ENCODE measurements at places on chromosomes 12 and 14.
A peak's percentile ranks its signal among the peaks of the same experiment; 100 is the strongest.

DNA sequence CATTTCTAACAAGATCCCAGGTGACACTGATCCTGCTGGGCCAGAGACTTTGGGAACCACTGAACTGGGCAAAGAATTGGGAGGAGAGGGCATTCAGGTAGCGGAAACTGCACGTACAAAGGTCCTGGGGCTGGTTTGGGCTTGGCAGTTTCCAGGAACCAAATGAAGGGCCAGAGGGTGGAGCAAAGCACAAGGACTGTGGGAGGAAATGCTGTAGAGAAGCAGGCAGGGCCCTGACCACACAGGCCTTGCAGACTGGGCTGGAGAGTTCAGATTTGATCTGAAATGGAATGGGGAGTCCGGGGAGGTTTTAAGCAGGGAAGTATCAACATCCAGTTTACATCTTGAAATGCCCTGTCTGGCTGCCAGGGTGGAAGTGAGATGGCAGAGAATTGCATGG is 195.1 kb downstream of the PHETA1 start:
- no peak for DNase-seq

GRCh38 chr14:35890308-35890707 is 64.2 kb downstream of the BRMS1L start:
- no peak for DNase-seq

DNA sequence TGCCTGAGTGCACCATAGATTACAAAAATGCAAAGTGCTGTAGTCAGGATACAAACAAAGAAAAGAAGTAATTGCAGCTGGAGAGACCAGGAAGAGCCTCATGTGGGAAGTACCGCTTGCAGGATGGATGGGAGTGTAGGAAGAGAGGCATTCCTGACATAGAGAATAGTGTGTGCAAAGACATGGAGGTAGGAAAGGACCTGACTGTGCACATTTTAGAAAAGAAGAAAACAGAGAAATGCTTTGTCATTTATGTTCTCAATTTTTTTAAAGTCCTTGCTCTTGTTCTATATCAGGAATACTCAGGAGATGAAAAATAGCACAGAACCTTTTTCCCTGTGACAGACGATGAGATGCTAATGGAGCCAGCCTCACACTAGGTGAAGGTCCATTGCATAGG is 358.7 kb upstream of the TMPO start:
- DNase-seq = no peak

DNA sequence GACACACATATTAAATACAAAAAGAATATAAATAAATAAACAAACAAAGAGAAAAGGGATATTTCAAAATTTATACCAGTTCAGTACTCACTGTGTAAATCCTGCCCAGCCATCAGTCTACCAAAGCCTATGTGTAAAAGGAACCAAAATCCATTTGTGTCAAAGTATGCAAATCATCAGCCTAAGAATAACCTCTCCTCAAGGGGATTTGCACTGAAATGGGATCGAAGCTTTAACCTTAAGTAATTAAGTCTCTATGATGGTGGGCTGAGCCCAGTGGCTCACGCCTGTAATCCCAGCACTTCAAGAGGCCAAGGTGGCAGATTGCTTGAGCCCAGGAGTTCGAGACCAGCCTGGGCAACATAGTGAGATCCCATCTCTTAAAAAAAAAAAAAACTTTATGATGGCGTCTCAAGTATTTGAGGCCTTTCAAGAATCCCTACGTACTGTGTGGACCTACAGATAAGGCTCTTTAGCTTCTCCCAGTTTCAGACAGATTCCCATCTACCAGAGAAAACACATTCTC is 57.8 kb upstream of the METAP2 start:
- no peak for DNase-seq

DNA sequence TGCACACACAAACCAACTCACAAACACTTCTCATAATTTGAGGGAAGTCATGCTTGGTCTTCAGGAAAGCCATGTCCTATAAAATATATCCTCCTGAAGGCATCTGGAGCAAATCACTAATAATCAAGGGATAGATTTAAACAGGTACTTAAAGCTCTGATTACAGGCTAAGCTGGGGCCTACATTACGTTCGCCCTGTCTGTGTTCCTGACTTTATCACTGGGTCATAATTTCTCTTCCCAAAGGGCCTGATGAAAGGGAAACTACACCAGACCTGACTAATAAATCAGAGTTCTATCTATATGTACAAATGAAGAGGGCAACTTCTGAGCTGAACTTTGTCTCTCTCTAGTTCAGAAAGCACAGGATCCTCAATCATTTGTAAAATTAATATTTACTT is 43.9 kb upstream of the RASSF8 start:
- DNase-seq = no peak

DNA sequence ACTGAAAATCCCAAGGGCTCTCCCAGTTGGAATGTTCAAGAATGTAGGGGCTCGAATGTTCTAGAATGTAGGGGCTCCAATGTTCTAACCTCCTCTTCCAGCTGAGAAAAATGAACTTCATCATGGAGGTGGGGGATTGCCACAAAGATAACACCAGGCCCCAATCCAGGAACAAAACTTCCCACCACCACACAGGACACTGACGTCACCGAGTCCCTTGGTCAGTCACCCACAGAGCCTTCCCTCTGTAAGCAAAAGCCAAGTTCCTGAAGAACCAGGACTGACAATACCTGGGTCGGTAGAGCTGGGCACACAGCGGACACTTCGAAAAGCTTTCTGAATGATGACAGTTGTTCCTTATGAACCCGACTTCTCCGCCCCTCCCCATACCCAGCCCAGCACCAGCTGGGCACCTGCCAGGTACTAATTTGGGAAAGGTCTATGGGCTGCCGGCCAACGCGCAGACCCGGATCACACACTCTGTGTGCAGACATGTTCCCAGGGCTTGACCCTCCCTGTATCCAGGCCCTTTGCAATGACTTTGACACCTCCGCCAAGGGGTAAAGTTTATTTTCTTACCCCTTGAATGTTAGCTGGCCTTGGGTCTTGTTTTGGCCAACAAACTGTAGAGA is 18.9 kb downstream of the ITPK1 start:
- no peak for DNase-seq

DNA sequence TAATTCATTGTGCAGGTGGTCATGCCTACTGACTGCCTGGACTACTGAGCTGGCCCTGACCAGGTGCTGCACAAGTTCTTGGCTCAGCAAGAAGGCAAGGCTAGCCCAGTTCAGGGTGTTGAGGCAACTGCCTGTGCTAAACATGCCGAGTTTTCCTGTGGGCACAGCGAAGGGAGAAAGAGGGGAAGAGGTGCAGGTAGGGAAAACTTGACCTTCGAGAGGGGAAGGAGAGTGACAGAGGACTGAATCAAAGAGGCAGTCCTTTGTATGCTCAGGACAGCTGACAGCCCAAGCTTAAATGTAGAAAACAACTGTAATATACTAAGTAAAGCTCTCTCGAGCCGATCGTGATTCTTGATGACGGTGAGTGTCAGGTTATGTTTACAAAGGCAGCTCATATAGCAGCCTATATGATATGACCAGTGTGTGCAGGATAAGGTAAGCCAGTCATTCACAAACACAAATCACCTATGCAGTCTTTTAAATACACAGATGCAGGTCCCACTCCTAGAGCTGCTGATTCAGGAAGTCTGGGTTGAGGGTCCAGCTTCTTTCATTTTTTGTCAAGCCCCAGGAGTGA is 2.6 kb downstream of the IRAK3 start:
- no peak for DNase-seq

DNA sequence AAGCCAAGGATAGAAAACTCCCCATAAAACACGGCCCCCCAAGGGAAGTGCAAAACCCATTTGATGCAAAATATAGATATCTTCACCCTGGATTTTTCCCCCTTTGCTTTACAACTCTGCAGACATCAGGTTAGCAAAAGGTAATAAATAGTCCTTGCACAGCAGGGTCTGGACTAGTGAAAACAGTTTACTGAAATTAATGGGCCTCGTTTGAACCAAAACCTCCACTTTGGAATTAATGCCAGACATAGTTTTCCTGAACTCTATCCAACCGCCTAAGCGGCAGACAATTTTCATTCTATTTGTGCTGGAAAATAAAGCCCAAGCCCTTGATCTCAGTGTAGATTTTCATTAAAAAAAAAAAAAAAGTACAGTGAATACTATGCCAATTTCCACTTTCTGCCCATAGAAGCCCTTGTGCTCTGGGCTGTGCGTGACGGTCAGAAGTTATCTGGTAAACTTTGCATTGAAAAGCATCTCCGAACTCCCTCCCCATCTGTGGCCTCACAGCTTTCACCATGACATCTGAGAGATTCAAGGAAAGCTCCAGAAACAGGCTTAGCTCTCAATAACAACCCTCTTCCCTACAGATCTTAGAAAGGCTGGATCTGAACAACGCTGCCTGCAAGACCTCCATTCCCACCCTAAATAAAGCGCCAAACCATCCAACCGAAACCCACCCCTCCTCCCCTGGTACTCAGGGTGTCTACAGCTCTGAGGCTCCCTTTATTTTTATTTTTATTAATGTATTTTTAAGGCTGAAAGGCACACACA is 11.0 kb upstream of the IRF2BPL start:
- DNase-seq = peak; percentile 73

- no peak for DNase-seq
These were observed 4.4 kb upstream of the TINF2 start for GRCh38 chr14:24246765-24247212.

- DNase-seq = no peak
These were observed 8.5 kb downstream of the KRT85 start for GRCh38 chr12:52358575-52359350.

DNA sequence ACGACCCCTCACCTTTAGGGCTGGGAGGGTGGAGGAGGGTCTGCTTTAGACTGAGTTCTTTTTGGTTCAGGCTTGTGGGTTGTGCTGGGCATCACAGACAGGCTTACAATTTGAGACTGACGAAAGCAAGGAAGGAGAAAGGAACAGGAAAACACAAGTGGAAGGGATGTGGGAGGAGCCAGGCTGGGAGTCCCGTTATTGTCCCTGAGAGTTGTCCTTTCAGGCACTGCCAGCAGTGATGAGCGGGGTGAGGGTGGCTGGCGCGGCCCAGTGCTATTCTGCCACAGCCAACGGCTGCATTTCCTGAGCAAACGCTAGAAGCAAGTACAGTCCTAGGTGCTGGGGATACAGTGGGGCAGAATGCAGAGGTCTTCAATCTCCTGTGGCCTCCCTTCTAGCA is 29.2 kb upstream of the TSPAN9 start:
- no peak for DNase-seq

GRCh38 chr14:77032491-77032843 is 4.0 kb upstream of the IRF2BPL start:
- DNase-seq = no peak

GRCh38 chr14:22830443-22831010 is 840 bp downstream of the MRPL52 start:
- DNase-seq = no peak

DNA sequence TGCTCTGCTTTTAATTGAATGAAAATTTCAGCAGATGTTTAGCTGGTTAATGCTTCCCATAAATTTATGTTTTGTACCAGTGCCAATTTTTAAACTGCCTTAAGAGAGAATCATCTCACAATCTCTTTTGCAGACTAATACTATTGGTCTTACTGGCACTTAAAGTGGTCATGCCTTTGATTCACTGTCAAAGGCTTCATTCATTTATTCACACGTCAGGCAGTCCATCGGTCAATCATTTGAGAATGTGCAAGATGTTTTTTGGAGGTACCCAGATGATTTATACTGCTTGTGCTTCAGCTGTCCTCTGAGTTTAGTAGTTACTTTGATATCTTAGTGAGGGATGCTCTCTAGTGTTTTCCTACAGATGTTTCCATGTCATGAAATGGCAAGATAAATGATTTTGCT is 83.4 kb downstream of the NAV3 start:
- DNase-seq = no peak

GRCh38 chr14:76015191-76015590 is 29.6 kb downstream of the IFT43 start:
- DNase-seq = no peak

GRCh38 chr14:102805371-102805891 is 28.2 kb downstream of the TRAF3 start:
- no peak for DNase-seq

DNA sequence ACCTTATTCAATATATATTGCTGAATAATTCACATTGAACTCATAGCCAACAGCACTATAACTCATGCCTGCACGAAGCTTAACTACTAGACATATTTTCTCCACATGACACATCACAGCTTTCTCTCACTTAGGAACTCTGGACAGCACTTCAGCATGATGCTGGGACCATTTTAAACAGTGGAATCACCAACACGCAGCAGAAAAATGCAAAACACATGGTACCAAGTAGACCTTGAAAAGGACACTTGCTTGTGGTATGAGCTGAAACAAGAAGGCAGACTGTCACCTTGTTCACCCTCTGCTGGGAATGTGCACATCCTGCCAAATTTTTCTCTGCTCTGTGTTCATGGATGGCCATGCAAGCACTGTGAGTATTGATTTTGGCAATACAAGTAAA is 34.8 kb upstream of the CD9 start:
- DNase-seq = peak; percentile 72

DNA sequence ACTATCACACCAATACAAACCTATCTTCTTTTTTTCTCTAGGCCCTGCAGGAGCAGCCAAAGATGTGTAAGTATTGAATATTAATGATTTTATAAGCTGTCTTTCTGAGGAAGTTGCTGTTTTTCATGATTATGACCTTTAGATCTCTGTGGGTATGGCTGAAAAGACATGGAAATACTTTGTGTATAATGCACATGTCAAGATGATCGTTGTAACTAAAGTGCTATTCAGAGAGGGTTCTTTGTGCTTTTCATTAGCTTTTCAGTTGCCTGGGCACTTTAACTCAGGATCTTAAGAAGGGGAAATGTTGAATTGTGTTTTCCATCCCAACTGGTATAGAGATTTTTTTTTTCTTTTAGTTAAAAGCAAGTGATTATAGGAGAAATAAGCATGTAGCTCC is 18.1 kb downstream of the C12orf75 start:
- DNase-seq = no peak

DNA sequence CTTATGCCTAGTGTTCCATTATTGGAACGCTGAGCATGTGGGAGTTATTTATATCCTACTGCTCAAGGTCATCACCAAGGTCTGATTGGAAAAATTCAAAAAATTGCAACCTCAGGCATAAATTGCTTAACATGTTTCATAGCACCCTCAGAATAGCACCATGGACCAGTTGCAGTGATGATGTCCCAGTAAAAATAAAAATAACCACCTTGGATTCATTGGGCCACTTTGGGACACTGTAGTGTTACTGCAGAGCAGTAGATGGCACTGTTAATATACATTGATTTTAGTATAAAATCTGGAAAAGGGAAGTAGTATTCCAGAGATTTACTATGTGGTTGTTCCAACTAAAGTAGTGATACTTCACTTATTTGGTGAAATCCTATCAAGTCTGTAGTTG is 31.0 kb upstream of the PTCSC3 start:
- no peak for DNase-seq

GRCh38 chr12:57842342-57843294 is 3.9 kb downstream of the CTDSP2 start:
- no peak for DNase-seq

GRCh38 chr14:54866588-54866987 is 36.0 kb downstream of the GCH1 start:
- no peak for DNase-seq

DNA sequence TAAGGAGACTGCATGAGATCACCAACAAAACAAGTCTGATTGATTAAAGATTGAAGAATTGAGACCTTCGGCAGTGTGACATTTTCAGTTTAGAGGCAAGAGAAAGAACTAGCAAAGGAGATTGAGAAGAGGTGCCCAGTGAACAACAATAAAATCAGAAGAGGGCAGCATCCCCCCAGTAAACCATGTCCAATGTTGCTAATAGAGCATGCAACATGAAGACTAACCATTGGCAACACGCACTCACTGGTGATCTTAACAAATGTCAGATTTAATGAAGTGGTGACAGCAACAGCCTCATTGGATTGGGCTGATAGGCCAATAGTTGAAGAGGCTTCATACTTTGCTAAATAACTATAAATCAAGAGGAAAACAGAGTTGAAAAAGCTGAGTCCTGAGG is 20.7 kb upstream of the TAS2R14 start:
- DNase-seq = peak; percentile 17

- DNase-seq = no peak
These were observed 19.6 kb upstream of the PWP1 start for GRCh38 chr12:107666009-107666408.

All from fibroblast of gingiva (primary cell).